ENCODE measurements at places on chromosomes 3 and 15.

GRCh38 chr15:44435893-44436667, 8.7 kb downstream of the CTDSPL2 start:
- DNase-seq, result no peak

DNA sequence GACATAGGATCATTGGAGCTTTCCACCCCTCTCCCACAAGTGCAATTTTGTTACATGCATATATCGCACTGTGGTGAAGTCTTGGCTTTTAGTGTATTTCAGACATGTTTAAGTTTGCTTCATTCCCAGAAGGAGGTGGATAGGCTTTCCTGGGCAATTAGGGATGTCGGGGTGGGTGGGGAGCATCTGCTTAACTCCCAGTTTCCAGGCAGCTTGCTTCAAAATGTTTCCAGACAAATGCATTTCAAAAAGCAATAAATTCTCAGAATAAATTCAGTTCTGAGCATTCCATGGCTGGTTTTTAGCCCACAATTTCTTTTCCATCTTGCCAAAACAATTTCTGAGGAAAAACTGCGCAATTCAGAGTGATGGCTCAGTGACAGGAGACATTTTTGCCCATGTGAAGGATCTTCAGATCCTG, 227.7 kb upstream of the ZPLD1 start:
- DNase-seq, result no peak

GRCh38 chr15:89767411-89767915, 8.7 kb upstream of the MESP2 start:
- no peak for DNase-seq

GRCh38 chr3:63354160-63354559, 76.1 kb downstream of the SYNPR start:
- DNase-seq, result no peak

DNA sequence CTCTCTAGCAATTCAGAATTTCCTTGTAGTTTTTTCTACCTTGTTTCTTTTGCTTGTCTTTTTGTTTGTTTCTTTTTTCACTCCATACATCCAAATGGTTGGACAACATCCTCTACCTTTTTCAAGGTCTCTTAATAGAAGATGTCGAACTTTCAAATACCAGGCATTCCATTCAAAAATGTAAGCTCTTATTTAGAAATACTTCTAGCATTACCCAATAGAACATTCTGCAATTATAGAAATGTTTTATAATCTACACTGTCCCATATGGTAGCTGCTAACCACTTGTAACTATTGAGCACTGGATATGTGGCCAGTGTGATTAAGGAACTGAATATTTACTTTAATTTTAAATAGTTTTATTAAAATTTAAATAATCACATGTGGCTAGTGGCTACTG, 196.2 kb upstream of the MRPL3 start:
- DNase-seq, result no peak
